ENCODE measurements at places on chromosomes 2 and 18.

DNA sequence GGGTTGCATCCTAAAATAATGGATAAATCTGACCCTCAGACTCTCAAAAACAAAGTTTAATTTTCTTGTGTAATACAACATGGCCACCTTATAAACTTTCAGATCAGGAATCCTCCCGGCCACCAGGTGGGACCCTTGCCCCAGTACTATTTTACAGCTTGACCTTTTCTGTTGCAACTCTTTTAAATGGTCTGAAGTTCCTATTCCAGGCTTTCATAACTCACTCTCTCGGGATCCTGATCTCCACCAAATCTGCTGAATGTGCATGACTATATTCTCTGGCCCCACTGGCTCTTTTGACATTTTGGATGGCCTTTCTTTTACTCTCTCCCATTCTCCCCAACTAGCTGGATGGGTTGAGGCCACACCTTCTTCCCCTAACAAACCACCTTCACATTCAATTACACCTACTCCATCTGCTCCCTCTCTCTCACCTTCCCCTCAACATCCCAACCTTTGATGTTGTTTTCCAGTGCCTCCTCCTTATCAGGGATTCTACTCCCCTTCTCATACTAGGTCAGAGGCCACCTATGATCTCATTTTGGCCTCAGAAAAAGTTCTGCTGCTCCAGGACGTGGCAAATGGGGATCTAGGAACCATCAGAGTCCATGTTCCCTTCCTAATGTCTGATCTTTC, 70.8 kb downstream of the SESTD1 start:
- no peak for DNase-seq

GRCh38 chr2:85275984-85276540, 51.7 kb downstream of the TGOLN2 start:
- DNase-seq = no peak

DNA sequence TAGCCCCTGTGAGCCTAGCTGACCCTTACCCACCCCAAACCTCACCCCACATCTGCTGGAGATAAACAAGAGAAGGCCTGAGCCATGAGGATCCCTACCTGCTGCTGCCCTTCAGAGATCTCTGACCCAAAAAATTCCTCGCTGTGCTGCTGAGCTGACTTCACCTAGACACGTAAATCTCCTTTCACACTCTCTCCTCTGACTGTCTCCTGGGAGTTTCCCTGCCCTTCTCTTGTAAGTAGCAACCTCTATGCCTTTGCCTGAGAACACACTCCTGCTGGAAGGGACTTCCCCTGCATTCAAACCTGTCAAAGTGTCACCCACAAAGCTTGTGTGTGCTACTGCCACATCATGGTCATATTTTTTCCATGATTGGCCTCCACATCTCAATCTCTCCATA, 134.2 kb upstream of the NOL4 start:
- no peak for DNase-seq

DNA sequence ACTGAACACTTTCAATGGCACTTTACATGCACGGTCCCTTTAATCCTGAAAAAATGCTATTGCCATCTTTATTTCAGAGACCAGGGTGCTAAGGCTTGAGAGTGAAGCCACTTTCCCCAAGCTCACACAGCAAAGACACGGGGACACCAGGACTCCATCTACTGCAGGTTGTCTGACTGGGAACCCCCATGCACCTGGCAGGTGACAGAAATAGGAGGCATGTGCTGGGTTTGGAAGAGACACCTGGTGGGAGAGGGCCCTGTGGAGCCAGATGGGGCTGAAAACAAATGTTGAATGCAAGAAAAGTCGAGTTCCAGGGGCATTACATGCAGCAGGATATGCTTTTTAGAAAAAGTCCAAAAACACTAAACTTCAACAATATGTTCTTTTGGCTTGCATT, 5.2 kb upstream of the EHD3 start:
- DNase-seq = no peak

GRCh38 chr2:240557808-240558207, at the start of gene ANKMY1:
ANKMY1 (minus strand) TSS chr2:240557988; CDS start chr2:240557335, 653 bp downstream.
- peak; percentile 74 for DNase-seq

GRCh38 chr2:196275646-196276352, 104.4 kb upstream of the STK17B start:
- no peak for DNase-seq

GRCh38 chr2:18372641-18373040, 187.8 kb downstream of the RDH14 start:
- no peak for DNase-seq

- no peak for DNase-seq
These were observed 201.7 kb downstream of the TNS1 start for GRCh38 chr2:217801115-217801531.

DNA sequence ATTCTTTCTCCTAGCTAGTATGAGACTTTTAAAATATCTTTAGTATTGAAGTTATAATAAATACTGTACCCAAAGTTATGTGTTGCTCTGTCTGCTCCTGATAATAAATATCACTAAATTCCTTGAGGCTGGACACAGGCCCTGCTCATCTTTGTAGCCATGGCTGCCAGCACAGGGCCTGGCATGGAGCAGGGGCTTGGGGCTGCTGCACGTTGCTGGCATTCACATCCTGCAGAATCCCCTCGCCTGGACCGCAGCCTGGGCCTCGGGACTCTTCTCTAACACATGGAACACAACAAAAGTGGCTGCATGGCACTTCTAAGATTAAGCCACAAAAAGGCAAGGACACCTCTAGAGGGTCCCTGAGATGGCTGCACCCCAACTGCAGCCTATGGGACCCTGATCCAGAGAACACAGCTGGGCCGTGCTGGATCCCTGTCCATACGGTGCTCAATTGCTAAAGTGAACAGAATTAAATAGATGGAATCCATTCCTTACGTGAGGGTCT, 477.5 kb upstream of the MYT1L start:
- no peak for DNase-seq

GRCh38 chr2:10889651-10890215, 22.0 kb upstream of the KCNF1 start:
- DNase-seq = no peak
